ENCODE measurements at places on chromosomes 11 and 22. TPM values are rescaled to one million over a fixed set of nuclear protein-coding genes. Genes with fewer than 3 reads are reported as not detected.

Gene P2RX6
- total RNA-seq, result 0.07 TPM

Gene OR8K3
- not detected for total RNA-seq

Gene DNAJB13
- 0.52 TPM for total RNA-seq

Gene PDGFB
- total RNA-seq, result 3.3 TPM

Gene CDKN1C
- total RNA-seq, result 1.7 TPM

Gene SLC22A8
- total RNA-seq, result not detected

Gene DRICH1
- 0.50 TPM for total RNA-seq

Gene CST6
- total RNA-seq, result 0.75 TPM

Gene SCN4B
- 0.32 TPM for total RNA-seq

Gene HPS5
- 33.3 TPM for total RNA-seq

Gene ABTB2
- 32.9 TPM for total RNA-seq

Gene FAM111B
- 59.4 TPM for total RNA-seq

Gene PANX2
- total RNA-seq, result 2.4 TPM

Gene RCN1
- total RNA-seq, result 27.5 TPM

Gene MUC5AC
- not detected for total RNA-seq

Gene MS4A4A
- total RNA-seq, result not detected

Gene PGM2L1
- total RNA-seq, result 18.2 TPM

Gene MIOX
- 0.25 TPM for total RNA-seq

Gene TBX1
- total RNA-seq, result 0.09 TPM

Gene C11orf86
- not detected for total RNA-seq

Gene OR4P4
- total RNA-seq, result not detected

Gene TCF20
- total RNA-seq, result 74.3 TPM

Gene GPHA2
- total RNA-seq, result not detected

Gene POTEH
- total RNA-seq, result not detected

Gene METTL15
- total RNA-seq, result 17.4 TPM

Gene MOGAT2
- total RNA-seq, result not detected

Gene GLYAT
- total RNA-seq, result not detected

Gene TMEM86A
- total RNA-seq, result 0.11 TPM

Gene SERHL2
- 1.8 TPM for total RNA-seq

Gene MYO18B
- 6.0 TPM for total RNA-seq

Gene NAT10
- total RNA-seq, result 124 TPM

Gene MS4A7
- not detected for total RNA-seq

Gene ACTN3
- 0.07 TPM for total RNA-seq

Gene OR51I1
- total RNA-seq, result not detected

Gene CLDN25
- not detected for total RNA-seq

Gene APOA5
- not detected for total RNA-seq

Gene OTOG
- not detected for total RNA-seq

Gene MS4A8
- total RNA-seq, result not detected

Gene FAM181B
- total RNA-seq, result not detected

Gene LRRC32
- total RNA-seq, result 26.5 TPM

Gene TMEM121B
- total RNA-seq, result 0.05 TPM

Gene VPREB1
- not detected for total RNA-seq

Gene GUCY1A2
- total RNA-seq, result not detected

Gene OR8B2
- total RNA-seq, result not detected

Measured in activated T-helper 2 cell treated with anti-CD3 and anti-CD28 coated beads, Interferon-gamma antibody, Interleukin-2, Interleukin-4, amounts not matched to agents 10 μg/mL and 5 μg/mL and 100 μg/mL, durations not matched to agents 14 hours and 24 hours and 36 hours (primary cell).